Tibial artery (tissue), 4 donors: ENCODE measurements at places on chromosomes 7 and 10.
A peak's percentile ranks its signal among the peaks of the same experiment; 100 is the strongest.

DNA sequence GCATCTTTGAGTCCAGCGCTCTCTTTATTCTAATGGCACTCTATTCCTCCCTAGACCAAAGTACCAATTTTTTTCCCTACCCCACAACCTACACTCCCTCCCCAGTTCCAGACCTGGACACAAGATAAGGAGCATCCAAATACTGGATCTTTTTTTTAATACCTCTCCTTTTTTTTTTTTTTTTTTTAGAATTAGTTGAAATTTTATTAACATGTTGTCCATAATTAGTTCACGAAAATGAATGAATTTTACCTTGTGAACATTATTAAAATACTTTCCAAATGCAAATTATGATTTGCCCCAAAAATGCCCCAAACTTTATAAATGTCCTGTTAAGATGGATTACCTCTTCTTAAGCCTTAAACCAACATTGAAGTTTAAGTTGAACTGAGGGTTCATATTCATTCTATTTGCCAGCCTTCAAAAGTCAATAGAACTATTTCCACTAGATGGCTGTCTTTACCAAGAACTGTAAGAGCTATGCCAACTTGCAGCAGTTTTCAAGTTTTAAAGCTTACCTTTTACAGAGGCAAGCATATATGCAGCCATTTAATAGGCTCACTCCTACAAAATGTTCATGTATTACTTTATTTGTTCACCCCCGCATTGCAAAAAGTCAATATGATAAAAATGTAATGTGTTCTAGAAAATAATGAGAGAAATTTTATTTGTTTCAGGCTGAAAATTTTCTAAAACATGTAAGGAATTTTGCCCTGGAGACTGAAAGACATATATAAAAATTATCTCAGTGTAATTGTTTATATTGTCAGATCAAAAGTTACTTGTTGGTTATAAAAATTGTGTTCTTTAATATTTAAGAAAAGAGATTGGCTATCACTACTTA, 39.7 kb upstream of the TNKS2 start:
- no peak for DNase-seq

- DNase-seq = no peak
These were observed 75.0 kb upstream of the MAGI2 start for GRCh38 chr7:79528421-79528820.

GRCh38 chr7:144398291-144398690, 5.2 kb downstream of the NOBOX start:
- no peak for DNase-seq

GRCh38 chr7:140639366-140640053, 1.1 kb downstream of the DENND2A start:
- DNase-seq = peak; percentile 26

- no peak for DNase-seq
These were observed 44.9 kb upstream of the ZNF32 start for GRCh38 chr10:43693602-43694001.

DNA sequence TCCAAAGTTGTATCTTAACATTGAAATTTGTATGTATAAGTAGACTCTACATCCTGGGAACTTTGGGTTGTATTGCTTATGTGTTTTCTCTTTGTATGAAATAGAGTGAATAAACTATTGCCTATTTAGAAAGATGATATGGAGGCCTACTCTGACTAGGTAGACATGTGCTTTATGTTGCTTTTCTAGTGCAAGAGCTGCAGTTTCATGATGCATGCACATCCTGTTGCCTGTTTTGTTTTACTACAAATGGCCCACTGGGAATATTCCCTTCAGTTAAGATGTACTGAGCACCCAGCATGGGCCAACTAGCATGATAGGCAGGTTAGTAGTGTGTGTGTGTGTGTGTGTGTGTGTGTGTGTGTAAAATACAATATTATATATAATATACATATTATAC, 282.1 kb upstream of the LRGUK start:
- DNase-seq = no peak

- no peak for DNase-seq
These were observed 98.0 kb downstream of the NPY start for GRCh38 chr7:24381894-24382505.

GRCh38 chr7:151690606-151691005, 170.9 kb upstream of the RHEB start:
- DNase-seq = no peak

DNA sequence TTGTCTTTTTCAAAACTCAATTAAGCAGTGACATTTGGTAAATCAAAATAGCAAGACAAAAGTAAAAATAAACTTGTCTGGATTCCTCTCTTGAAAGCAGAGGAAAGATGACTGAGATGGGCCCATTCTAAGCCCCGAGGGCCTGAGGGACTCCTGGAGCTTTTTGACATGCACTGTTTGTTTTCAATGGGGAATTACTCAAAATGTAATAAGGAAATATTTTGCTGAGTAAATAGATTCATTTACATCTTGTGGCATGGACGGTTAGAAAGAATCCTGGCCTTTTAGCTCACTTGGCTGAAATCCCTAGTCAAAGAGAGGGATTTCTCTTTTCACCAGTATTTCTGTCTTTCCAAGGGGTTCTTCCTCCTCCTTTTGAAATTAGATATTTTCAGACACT, 108.0 kb downstream of the MKX start:
- no peak for DNase-seq

DNA sequence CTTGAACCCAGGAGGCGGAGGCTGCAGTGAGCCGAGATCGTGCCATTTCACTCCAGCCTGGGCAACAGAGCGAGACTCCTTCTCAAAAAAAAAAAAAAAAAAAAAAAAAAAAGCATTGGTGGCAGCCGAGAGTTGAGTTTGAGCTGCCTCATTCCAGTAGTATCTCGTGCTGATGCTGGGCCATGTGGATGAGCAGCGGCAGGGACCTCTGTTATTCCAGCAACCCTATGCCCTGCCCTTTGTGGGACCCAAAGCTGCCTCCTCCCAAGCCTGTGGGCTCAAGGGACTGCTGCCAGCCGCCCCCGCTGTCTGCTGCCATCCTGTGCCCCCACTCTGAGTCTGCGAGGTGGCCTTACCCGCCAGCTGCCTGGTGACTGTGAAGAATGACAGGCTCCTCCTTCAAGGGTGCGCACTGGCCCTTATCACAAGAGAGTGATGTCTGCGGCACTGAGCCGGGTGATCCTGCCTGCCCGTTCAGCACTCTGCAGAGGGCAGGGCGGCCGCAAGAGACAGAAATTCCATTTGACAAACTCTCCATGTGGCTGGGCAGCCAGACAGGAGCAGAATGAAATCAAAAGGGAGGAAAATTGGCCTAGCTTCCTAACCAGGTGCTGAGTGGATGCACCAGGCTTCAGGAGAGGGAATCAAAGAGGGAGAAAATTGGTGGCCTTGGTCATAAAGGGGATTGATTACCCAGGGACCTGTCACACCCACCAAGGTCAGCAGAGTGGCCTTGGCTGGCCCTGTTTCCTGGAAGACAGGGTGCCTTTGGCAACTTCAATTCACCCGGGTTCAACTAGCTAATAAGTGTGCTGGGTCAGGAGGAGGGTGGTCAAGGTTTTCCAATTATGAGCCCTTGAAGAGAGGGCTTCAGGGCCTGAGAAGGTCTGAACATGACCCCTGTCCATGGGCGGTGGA, 65.3 kb upstream of the ZMIZ1 start:
- no peak for DNase-seq

DNA sequence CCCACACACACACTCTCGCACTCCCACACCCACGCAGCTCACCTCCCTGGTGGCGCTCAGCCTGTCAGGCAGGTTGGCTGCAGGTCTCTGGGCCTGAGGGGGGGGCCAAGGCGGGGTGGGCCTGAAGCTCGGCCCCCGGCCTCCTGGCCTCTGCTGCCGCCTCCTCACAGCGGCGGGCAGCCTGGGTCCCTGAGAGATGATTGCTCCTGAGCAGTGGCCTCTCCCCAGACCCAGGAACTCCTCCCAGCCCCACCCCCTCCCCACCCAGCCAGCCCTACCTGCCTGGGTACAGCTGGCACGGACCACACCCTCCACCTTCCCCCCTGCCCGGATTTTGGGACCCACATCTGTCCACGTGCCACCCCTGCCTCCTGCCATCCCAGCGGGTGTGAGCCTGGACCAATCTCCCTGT, 4.6 kb upstream of the TMEM184A start:
- no peak for DNase-seq

DNA sequence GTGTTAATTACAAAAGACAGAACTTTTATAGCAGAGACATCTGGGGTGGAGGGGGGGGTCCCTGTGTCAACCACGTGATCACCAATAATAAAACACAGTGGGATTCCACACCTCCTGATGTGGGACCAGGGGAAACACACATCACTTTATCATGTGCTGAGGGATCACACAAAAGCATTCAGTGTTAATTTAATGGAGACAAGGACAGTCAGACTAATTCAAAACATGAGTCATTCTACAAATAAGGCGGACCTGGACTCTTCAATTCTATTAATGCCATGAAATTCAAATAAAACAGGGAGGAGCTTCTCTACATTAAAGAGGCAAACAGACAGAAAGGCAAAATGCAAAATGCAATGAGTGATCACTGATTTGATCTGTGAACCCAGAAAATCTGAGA, 67.3 kb upstream of the PFKP start:
- DNase-seq = no peak

GRCh38 chr7:132243463-132243862, 332.8 kb downstream of the PLXNA4 start:
- DNase-seq = no peak

GRCh38 chr10:123359539-123359938, 205.3 kb downstream of the BUB3 start:
- no peak for DNase-seq

- DNase-seq = no peak
These were observed 113.3 kb downstream of the CPEB3 start for GRCh38 chr10:92177546-92177945.

DNA sequence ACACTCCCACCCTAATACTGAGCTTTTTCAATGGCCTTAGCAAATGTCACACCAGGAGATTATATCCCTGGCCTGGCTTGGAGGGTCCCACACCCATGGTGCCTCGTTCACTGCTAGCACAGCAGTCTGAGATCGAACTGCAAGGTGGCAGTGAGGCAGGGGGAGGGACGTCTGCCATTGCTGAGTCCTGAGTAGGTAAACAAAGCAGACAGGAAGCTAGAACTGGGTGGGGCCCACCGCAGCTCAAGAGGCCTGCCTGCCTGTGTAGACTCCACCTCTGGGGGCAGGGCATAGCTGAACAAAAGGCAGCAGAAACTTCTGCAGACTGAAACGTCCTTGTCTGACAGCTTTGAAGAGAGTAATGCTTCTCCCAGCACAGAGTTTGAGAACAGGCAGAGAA, 338.9 kb upstream of the MBL2 start:
- no peak for DNase-seq

DNA sequence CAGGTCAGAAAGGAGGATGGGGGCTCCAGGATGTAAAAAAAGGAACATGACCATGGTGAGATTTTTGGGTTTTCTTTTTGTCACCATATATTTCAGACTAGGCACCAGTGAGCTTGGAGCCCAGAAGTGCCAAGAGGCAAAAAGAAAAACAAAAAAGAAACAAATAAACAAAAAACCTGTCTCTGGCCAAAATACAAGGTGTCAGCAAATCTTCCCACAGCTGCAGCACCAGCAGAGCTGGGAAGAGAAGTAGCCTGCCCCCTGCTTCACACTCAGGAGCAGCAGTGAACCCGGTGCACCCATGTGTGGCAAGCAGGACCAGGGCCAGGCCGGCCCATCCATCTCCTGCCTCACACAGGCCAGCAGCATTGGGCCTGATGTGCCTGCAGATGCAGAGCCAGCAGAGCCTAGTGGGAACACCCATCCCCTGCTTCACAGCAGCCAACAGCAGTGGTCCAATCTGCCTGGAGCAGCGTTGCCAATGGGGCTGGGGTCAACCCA, 34.7 kb upstream of the C10orf71 start:
- no peak for DNase-seq

GRCh38 chr7:21938463-21938862, 7.2 kb downstream of the CDCA7L start:
- DNase-seq = no peak

GRCh38 chr7:44057849-44058758, 7.3 kb downstream of the PGAM2 start:
- DNase-seq = peak; percentile 53

- DNase-seq = no peak
These were observed 120.1 kb upstream of the PRR15 start for GRCh38 chr7:29443552-29443951.

DNA sequence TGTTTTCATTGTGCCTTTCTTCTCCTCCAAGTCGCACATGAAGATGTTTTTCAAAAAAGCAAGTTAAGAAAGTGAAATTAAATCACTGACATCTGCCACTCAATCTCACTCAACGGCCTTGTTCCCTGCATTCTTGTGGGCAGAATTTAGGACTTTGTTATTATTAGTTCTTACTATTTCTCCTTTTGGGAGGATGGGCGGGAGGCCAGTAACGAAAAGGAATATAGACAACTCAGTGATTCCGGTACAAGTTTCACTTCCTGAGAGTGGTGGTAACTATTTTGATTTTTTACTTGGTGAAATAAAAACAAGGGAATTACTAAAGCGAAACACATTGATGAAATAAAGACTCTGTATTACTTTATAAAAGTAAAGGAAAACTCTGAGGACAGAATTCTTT, 231.9 kb upstream of the HABP2 start:
- DNase-seq = no peak

- DNase-seq = peak; percentile 65
These were observed 37.2 kb upstream of the TARP start for GRCh38 chr7:38310591-38311101.

- no peak for DNase-seq
These were observed 41.1 kb downstream of the SUGCT start for GRCh38 chr7:40175725-40176510.

GRCh38 chr7:94050046-94050445, 45.9 kb upstream of the BET1 start:
- DNase-seq = no peak

- no peak for DNase-seq
These were observed 31.5 kb upstream of the PPP2R2D start for GRCh38 chr10:131869344-131869743.

DNA sequence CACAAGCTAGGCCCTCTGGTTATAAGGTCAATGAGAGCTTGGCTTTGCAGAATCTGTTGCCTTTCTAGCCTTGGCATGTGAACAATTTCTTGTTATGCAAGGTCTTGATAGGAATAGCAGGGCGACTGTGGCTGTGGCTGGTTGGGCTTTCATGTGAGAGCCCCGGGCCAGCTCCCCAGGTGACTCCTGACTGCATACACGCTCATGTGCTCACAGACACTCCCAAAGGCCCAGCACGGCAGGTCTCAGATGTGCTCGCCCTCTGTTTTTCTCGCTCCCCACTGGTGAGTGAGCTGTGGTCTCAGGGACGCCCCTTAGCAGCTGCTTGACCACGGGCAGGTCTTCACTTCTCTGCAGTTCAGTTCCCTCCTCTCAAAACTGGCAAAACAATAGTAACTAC, 37.1 kb upstream of the ZNF32 start:
- DNase-seq = no peak
